ENCODE measurements at places on chromosomes 7 and 10. TPM values are rescaled to one million over a fixed set of nuclear protein-coding genes. Genes with fewer than 3 reads are reported as not detected.

DNA sequence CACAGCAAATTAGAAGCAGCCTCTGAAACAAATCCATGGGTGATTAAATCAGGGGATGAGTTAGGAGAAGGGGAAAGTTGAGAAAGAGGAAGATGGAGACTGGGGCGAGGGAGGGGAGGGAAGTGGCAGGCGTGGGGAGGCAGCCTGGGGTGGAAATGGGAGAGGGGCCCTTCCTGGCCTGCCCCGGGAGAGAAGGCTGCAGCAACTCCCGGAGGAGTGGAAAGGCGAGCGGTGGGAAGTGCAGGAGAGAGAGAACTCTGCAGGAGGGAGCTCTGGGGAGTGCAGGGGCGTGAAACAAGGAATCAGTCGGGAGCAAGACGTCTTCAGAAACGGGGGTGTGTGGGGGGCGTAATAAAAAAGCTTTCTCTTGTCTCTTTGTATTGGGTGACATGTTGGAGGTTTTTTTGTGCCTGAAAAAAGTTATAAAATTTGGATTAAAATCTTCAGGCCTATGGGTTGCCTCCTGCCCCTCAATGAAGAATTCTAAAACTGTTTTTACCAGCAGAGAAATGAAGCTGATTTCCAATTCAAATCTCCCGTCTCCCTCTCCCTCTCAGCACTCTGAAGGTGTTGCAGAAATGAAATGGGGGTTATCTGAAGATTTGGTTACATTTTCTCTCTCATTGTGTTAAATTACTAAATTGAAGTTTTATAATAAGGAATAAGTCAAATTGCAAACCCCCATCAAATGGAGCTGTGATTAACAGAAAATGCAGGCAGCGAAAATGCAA, 4.7 kb upstream of the UNCX start:
- peaks cover 7% of the 10 kb centered on the region for H3K27me3 ChIP-seq
- no peak overlapping the region for H3K27ac ChIP-seq
- DNase-seq = no peak
- no peaks in the 10 kb centered on the region for H3K4me1 ChIP-seq
- no peaks in the 10 kb centered on the region for H3K36me3 ChIP-seq

DNA sequence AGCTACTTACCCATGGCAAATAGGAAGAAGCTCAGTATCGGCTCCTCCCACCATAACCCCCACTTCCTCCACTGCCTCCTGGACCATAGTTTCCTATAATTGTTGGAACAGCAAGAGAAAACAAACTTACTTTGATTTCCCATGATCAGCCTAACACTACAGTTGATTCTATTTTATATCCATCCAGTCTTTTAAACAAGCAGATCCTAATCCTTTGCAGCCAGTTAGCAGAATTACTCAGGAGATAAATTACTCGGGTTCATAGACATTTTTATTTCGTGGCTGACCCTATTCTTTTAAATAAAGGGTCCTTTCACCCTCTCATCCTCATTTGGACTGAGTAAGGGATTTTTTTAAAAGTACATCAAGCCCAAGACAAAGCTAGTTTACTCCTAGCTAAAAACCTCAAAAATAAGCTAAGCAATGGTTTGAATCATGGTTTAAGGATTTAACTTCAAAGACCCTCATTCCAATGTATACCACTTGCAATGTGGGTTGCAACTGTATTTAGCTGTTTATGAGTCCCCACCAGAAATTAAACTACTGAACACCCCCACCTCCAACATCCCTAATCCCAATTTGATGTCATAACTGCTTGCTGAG, 8.0 kb downstream of the HNRNPA2B1 start:
- peak overlapping the region; percentile 36 for H3K27ac ChIP-seq
- H3K27me3 ChIP-seq = no peaks in the 10 kb centered on the region
- peaks cover 65% of the 10 kb centered on the region for H3K4me1 ChIP-seq
- peaks cover 54% of the 10 kb centered on the region for H3K36me3 ChIP-seq
- DNase-seq = no peak
- H3K4me3 ChIP-seq = peak overlapping the region; percentile 8

- no peaks in the 10 kb centered on the region for H3K4me1 ChIP-seq
- no peaks in the 10 kb centered on the region for H3K36me3 ChIP-seq
- DNase-seq = no peak
- H3K27me3 ChIP-seq = no peaks in the 10 kb centered on the region
- H3K4me3 ChIP-seq = no peak overlapping the region
These were observed 133.7 kb downstream of the MYO3A start for GRCh38 chr10:26067680-26068079.

GRCh38 chr10:123351715-123352114, 197.5 kb downstream of the BUB3 start:
- no peaks in the 10 kb centered on the region for H3K4me1 ChIP-seq
- no peak overlapping the region for H3K27ac ChIP-seq
- no peak overlapping the region for H3K4me3 ChIP-seq
- H3K27me3 ChIP-seq = no peaks in the 10 kb centered on the region
- no peak for DNase-seq

DNA sequence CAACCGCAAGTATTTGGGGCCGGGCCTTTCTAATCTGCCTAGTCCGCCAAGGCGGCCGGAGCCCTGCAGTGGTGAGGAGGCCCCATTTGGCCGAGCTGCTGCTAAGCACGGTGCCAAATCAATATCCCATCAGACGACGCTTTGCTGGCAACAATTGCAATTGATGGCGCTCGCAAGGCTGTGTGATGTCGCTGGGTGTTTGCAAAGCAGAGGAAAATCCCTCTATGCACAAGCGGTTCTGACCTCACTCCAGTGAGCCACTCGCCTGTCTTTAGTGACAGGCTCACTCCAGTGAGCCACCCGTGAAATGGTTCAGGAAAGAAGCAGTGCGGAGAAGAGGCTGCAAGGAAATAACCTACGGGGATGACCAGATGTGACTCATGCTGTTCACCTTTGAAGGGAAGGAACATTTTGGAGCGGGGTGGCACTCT, 18.3 kb upstream of the PDE1C start:
- H3K36me3 ChIP-seq = no peaks in the 10 kb centered on the region
- H3K4me3 ChIP-seq = no peak overlapping the region
- H3K4me1 ChIP-seq = no peaks in the 10 kb centered on the region
- no peak for DNase-seq

DNA sequence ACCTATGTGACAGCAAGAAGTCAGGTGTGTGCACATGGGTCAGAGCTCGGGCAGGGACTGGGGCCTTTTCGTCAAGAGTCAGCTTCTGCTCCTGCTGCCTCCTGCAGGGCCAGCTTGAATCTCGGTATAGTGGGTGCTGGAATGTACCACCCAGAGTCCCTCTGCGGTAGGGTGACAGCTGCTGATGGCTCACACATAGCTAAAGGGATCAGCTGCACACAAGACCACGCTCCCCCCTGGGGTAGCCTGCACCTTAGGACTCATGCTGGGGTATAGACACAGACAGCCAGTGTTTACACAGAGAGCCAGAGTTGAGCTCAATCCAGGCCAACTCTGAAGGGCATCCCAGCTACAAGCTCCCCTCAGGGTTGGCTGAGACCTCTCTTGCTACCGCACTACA, 14.0 kb upstream of the COL13A1 start:
- H3K4me1 ChIP-seq = no peaks in the 10 kb centered on the region
- H3K27me3 ChIP-seq = no peaks in the 10 kb centered on the region
- no peak for DNase-seq
- H3K4me3 ChIP-seq = no peak overlapping the region

GRCh38 chr7:30478349-30479201, at the start of gene NOD1:
Gene NOD1, minus strand, starts transcription at chr7:30478784. Its CDS starts 21,863 bp downstream, at chr7:30456921.
- H3K27ac ChIP-seq = peak within 1 kb of the TSS; percentile 80
- peaks cover 19% of the 10 kb centered on the region for H3K4me1 ChIP-seq
- H3K4me3 ChIP-seq = peak within 1 kb of the TSS; percentile 64
- peaks cover 3% of the 10 kb centered on the region for H3K36me3 ChIP-seq
- H3K27me3 ChIP-seq = no peaks in the 10 kb centered on the region

DNA sequence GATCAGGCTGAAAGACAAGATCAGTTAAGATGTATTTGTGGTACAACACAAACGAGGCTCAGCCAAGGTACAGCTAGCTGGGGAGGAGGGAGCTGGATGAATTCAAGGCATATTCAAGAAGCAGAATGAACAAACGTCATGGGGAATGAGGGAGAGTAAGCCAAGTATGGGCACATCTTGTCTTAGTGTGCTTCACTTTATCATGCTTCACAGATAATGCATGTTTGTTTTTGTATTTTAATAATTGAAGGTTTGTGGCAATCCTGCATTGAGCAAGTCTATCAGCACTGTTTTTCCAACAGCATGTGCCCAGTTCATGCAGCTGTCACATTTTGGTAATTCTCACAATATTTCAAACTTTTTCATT, 135.4 kb downstream of the HIBADH start:
- H3K36me3 ChIP-seq = peaks cover 42% of the 10 kb centered on the region
- H3K27me3 ChIP-seq = no peaks in the 10 kb centered on the region
- no peaks in the 10 kb centered on the region for H3K4me1 ChIP-seq
- H3K27ac ChIP-seq = no peak overlapping the region
- no peak overlapping the region for H3K4me3 ChIP-seq

- H3K27ac ChIP-seq = no peak overlapping the region
- no peak overlapping the region for H3K4me3 ChIP-seq
- H3K4me1 ChIP-seq = no peaks in the 10 kb centered on the region
- no peaks in the 10 kb centered on the region for H3K36me3 ChIP-seq
These were observed 139.6 kb downstream of the SND1 start for GRCh38 chr7:127791446-127792189.

DNA sequence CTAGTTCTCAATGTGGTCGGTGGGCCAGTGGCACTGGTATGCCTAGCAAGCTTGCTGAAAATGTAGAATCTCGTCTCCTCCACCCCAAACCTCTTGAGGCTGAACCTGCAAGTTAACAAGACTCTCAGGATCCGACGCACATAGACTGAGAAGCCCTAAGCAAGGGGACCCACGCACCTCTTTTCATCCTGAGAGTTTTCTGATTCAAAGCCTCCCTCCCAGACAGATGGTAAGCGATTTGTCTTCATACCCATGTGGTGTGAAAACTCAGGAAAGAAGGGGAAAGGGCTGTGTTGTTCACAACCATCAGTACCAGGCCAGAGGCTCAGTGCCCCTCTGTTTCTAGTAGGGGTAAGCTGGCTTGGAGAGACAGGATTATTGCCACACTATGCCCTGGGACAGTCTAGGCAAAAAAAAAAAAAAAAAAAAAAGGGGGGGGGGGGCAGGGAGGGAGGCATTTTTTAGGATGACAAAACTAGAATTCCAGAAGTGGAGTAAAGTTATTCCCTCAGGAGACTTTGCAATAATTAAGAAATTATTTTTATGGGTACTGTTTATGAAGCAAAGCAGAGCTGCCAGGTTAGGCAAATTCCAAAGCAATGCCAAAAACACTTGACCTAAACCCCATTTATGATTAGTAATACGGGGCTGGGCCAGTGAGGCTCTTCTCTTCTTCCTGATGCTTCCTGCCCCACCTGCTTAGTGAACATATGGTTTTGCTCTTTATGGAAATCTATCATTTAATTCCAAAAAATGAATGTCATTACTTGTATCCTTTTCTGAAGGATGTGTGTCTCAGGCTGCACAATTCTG, 117.6 kb upstream of the PDLIM1 start:
- H3K27ac ChIP-seq = no peak overlapping the region
- no peaks in the 10 kb centered on the region for H3K27me3 ChIP-seq
- H3K4me1 ChIP-seq = no peaks in the 10 kb centered on the region
- no peak overlapping the region for H3K4me3 ChIP-seq
- DNase-seq = no peak

GRCh38 chr10:109343293-109343692, 580.0 kb downstream of the XPNPEP1 start:
- H3K27ac ChIP-seq = no peak overlapping the region
- no peaks in the 10 kb centered on the region for H3K27me3 ChIP-seq
- H3K36me3 ChIP-seq = no peaks in the 10 kb centered on the region
- no peaks in the 10 kb centered on the region for H3K4me1 ChIP-seq
- no peak overlapping the region for H3K4me3 ChIP-seq

GRCh38 chr7:76126632-76127031, 75.1 kb upstream of the SRRM3 start:
- H3K27ac ChIP-seq = no peak overlapping the region
- no peak for DNase-seq
- no peaks in the 10 kb centered on the region for H3K27me3 ChIP-seq
- no peaks in the 10 kb centered on the region for H3K36me3 ChIP-seq

DNA sequence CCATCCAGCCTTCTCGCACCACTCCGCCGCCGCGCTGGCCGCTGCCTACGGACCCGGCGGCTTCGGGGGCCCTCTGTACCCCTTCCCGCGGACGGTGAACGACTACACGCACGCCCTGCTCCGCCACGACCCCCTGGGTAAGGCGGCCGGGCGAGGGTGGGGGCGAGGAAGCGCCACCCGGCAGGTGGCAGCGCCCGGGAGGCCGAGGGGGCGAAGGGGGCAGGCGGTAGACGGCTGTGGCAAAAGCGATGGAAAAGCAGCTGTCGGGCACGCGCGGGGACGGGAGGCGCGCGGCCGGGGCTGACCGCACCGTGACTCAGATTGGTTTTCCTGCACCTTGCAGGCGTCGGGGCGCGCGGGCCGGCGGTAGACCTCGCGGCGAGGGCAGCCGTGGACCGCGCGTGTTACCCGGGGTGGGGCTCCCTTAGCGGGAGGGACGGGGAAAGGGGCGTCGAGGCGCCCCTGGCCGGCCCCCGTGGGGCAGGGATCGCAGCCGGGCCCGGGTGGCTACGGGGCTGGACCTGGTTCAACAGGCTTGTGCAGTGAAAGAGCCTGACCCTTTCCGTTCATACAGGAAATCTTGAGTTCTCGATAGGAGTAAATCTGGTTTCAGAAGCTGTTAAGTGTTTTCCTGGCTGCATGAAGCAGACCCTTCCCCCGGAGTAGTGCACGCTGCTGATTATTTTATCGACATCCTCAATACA, 608 bp downstream of the HHEX start:
- no peak for DNase-seq
- H3K27me3 ChIP-seq = peaks cover 10% of the 10 kb centered on the region
- no peaks in the 10 kb centered on the region for H3K36me3 ChIP-seq
- H3K27ac ChIP-seq = no peak overlapping the region

GRCh38 chr10:113487154-113487553, 65.7 kb upstream of the HABP2 start:
- no peak overlapping the region for H3K27ac ChIP-seq
- no peaks in the 10 kb centered on the region for H3K4me1 ChIP-seq
- no peak for DNase-seq

HOXA6 gene
- not detected for polyA plus RNA-seq

AS3MT gene
- polyA plus RNA-seq = 0.08 TPM

TMEM229A gene
- polyA plus RNA-seq = not detected

FAM25C gene
- polyA plus RNA-seq = not detected

TSPAN12 gene
- not detected for polyA plus RNA-seq

CPXM2 gene
- not detected for polyA plus RNA-seq

STX1A gene
- 1.2 TPM for polyA plus RNA-seq

UBTD1 gene
- 2.9 TPM for polyA plus RNA-seq
